Activated CD4-positive, alpha-beta T cell treated with anti-CD3 and anti-CD28 coated beads, Interleukin-2, amount 50 U/mL, for 48 hours (primary cell): ENCODE measurements at places on chromosomes 7 and 10.

DNA sequence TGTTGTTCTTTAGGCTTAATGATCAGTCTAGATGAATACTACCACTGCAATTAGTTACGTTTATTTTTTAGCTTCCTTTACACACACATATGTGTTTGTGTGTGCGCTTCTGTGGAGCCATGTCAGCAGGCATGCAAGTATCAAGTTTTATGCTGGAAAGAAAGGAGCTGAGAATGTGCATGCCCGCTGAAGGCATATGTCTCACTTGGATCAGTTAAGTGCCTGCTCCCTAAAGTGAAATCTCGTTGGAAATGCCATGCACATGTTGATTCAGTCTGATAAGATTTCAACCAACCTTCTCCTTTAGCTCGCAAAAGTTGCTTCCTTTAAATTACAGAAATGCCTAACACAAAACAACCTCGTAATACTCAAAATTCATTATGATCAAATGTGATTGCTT is 10.7 kb downstream of the NRP1 start:
- DNase-seq: no peak

GRCh38 chr7:99625321-99625720 is 8.6 kb downstream of the ZSCAN25 start:
- no peak for DNase-seq

GRCh38 chr7:127655720-127656119 is 3.7 kb downstream of the SND1 start:
- no peak for DNase-seq

DNA sequence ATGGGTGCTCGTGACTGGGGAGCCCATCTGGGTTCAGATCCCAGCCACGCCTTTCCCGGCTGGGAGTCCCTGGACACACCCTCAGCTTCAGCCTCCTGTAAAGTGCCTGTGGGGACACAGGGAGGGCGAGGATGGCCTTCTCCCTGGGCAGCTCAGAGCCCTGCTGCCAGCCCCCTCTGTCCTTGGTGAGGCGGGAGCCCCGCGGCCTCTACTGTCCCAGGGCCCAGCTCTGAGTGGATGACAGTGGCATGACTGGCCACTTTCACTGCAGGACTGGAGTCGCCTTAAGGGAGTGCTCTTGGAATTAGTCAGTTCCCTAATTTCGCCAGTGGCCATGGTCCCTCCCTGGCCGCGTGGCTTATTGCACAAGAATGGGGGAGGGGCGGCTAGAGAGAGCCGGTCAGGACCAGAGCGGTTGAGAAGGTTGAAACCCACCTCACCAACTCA is 4.6 kb downstream of the BRI3 start:
- DNase-seq: no peak

DNA sequence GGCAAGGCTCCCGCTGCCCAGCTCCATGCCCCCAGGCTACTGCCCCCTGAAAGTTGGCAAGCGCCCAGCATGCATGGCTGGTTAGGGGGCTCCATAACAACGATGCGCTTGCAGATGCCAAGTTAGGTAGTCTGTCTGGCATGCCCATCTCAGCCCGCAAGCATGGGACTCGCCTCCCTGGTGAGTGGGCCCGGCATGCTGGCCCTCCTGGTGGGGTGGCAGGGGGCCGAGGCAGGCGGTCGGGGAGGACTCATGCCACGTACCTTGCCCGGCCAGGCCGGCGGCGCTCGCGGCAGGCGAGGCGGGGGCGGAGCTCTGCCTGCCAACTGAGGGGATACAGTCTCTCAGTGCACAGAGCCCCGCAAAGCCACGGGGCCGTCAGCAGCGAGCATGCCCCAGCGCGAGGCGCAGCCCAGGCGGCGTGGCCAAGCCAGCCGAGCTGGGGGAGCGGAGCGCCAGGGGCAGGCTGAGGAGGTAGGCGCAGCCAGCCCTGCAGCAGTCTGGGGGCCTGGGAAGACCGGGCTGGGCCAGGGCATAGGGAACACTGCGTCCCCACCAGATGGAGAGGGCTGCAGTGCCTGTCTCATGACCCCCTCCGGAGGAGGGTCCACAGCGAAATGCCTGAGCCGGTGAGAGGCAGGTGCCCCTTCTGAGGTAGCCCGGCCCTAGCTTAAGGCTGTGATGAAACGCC is 28.0 kb upstream of the NDST2 start:
- no peak for DNase-seq

GRCh38 chr10:18759575-18759974 is 100.3 kb downstream of the ARL5B start:
- no peak for DNase-seq

- DNase-seq: no peak
Observed at GRCh38 chr10:125399289-125399688, 238.9 kb upstream of the CTBP2 start.

DNA sequence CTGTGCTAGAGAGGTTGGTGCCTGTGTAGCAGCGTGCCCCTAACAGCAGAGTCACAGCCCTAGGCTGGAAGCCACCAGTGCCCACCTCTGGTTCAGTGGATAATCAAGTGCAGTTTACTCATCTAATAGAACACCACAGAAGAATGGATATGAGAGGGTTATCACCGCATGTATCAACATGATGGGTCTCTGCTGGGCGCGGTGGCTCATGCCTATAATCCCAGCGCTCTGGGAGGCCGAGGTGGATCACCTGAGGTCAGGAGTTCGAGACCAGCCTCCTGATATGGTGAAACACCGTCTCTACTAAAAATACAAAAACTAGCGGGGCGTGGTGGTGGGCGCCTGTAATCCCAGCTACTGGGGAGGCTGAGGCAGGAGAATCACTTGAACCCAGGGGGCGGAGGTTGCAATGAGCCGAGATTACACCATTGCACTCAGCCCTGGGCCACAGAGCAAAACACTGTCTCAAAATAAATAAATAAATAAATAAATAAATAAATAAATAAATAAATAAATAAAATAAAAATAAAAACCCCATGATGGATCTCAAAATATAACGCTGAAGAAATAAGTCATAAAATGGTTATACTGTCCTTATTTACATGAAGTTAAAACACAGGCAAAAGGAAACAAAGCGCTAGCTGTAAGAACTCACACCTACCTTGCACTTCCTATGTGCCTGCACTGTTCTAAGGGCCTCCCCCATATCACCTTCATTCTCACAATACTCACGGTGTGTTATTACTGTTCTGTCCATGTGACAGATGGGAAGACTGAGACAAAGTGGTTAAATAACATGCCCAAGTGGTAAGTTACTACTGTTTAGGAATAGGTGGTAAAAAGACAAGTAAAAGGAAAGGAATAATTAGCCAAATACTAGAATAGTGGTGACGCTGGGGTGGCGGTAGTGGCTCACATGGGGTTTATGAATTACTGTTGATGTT is 70.9 kb downstream of the AMZ1 start:
- no peak for DNase-seq

DNA sequence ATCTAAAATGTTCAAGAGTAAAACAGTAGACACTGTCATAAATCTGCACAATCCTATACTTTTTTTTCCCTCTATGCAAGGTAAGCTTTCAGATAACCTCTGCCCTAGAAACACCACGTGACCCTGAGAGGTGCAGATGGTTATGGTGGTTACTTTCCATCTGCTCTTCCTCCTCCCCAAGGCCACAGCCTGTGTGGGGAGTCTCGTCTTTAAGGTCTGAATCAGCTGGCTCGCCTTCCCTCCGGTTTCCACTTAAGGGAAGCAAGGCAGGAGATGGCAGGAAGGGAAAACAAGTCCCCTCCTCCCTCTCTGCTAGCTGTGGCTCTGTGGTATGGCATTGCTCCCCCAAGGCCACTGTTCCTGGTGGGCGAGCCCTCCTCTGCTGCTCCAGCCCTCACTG is 181.8 kb downstream of the GLI3 start:
- no peak for DNase-seq

DNA sequence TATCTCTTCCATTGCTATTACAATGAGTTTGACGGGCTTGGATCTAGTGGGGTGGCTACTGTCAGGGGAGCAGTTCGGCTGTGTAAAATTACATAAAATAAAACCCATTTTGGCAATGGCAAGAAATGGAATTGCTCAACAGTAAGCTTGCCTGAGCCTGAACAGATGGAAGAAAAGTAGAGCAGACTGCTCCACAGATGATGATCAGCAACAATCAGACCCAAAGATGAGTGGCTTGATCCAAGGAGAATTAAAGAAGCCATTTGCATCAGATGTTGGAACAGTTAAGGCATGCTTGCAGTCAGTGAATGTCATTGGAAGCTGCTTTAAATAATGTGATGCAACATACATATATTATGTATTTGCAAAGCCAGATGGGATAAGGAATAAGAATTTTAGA is 256.6 kb upstream of the SMIM30 start:
- no peak for DNase-seq

GRCh38 chr7:23533238-23533604 is 1.4 kb upstream of the TRA2A start:
- no peak for DNase-seq

- no peak for DNase-seq
Observed at GRCh38 chr7:22356010-22356691, 803 bp downstream of the RAPGEF5 start.

- no peak for DNase-seq
Observed at GRCh38 chr7:98287486-98287959, 6.0 kb downstream of the BRI3 start.

DNA sequence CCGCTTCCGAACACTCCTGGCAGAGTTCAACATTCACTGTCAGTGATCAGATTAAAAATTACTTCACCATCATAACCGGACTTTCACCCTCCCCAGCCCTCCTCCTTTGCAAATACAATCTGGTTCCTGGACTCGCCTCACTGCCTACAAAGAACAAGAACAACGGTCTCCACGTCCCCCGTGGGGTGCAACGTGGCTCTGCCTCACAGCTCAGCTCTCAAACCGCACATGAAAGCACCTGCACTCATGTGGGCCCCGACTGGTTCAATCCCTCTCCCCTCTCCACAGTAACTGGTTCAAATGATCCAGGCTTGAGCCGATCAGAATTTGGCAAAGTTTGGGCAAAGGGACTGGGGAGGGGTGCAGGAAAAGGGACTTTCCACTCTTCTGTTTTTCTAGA is 21.0 kb downstream of the ASB13 start:
- no peak for DNase-seq

DNA sequence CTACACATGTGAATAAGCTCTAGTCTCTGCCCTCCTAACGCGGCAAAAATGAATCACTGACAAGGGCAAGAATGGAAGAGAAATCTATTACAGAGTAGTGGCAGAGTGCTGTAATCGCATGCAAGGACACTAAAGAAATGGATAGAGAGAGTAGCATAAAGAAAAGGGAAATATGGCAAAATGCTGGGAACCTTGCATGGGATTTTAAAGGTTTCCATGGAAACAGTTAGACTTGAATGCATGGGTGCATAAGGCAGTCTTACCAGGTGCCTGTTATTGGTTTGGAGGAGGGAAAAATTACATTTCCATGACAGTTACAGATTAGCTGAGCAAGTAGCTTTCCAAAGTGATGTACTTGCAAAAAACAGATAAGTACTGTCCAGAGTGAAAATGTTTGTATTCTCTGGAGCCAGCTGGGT is 233.4 kb downstream of the PTN start:
- no peak for DNase-seq

GRCh38 chr7:55966851-55967250 is 2.5 kb downstream of the NIPSNAP2 start:
- DNase-seq: no peak

GRCh38 chr7:142581341-142581740 is 167.9 kb upstream of the PRSS1 start:
- peak; percentile 18 for DNase-seq

- no peak for DNase-seq
Observed at GRCh38 chr7:78924581-78924980, 528.9 kb downstream of the MAGI2 start.

- peak; percentile 52 for DNase-seq
Observed at GRCh38 chr7:149422914-149423301, 38.0 kb downstream of the ZNF777 start.

DNA sequence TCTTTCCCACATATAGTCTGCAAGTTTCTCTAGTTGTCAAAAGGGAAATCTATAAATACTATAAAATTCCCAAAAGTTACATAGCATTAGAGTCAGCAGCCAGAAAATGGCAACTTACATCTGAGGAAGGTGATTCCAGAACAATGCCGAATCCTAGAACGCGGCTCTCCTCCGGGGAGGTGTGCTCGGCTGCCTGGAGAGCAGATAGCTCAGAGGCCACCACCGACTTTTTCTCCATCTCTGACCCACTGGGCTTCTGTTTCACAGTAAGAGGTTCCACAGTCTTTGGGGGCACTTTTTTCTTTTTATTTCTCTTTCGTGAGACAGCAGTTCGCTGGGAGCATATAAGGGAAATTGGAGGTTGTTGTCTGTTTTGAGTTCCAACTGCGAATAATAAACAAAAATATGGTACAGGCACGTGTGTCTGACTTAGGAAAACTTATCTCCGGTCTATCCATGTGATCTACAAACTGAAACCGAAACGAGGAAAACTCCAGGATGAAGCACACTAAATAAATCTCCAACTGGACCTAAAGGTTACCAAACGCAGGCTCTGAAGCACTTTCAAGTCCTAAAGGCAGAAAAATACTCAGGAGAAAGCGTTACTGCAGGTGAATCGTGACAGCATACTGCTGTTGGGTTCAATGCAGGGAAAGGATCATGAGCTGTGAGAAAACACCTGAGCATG is 36.2 kb downstream of the BEND7 start:
- DNase-seq: no peak

DNA sequence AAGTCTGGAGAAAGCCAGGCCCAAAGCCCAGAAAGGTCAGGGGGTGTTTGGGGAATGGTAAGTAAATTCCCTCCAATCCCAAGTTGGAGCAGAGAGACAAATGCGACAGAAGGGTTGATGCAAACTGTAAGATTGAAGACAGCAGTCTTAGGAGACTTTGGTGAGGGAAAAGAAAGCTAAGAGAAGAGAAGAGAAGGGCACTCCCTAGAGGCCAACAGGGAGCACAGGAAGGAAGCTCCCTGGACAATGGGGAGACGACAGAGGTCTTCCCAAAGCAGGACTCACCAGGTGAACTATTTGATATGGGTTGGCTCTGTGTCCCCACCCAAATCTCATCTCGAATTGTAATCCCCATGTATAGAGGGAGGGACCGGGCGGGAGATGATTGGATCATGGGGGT is 151.5 kb downstream of the KIF20B start:
- DNase-seq: no peak

DNA sequence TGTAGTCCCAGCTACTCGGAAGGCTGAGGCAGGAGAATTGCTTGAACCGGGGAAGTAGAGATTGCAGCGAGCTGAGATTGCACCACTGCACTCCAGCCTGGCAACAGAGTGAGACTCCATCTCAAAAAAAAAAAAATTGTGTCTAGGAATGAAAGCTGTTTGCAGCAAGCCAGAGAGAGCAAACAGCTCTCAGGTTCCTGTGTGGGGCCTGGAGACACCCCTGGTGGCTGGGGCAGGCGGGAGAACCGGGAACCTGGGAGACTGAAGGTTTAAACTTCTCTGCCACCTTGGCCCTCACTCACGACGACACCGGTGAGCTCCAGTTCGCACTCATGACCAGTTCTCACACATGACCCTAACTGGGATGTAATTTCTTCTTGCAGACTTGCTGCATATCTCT is 13.2 kb upstream of the UNCX start:
- no peak for DNase-seq

DNA sequence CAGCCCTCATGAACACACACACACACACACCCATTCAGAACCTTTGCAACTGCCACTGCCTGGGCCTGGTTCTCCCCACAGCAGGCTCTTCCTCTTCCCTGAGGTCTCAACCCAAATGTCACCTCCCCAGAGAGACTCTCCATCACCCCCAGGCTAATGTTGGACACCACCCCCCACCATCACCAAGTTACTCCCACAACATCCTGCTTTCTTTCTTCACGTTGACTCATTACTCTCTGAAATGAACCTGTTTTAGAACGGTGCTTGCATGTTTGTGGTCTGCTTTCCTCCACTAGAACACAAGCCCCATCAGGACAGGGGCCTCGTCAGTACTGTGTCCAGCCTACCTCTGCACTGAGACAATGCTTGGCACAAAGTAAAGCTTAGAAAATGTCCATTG is 16.0 kb downstream of the AFAP1L2 start:
- DNase-seq: no peak

- no peak for DNase-seq
Observed at GRCh38 chr7:131652194-131652593, 95.8 kb upstream of the PODXL start.
